ENCODE measurements at places on chromosomes 7 and 10.

DNA sequence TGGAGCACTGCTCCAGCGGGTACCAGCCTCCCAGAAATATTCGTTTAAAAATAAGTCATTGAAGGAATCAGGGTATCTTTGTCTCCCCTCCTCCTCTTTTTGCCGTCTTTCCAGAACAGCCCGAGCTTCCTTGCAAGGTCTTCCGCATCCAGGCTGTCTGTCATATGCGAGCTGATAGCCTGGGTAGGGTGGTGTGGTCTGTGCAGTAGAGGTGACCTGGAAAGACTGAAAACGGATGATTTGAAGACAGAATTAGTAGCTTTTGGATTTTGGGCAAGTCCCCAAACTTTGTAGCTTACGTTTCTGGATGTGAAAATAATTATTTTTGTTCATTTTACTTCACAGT lies 480 bp downstream of the VPS50 start:
- no peak for DNase-seq

DNA sequence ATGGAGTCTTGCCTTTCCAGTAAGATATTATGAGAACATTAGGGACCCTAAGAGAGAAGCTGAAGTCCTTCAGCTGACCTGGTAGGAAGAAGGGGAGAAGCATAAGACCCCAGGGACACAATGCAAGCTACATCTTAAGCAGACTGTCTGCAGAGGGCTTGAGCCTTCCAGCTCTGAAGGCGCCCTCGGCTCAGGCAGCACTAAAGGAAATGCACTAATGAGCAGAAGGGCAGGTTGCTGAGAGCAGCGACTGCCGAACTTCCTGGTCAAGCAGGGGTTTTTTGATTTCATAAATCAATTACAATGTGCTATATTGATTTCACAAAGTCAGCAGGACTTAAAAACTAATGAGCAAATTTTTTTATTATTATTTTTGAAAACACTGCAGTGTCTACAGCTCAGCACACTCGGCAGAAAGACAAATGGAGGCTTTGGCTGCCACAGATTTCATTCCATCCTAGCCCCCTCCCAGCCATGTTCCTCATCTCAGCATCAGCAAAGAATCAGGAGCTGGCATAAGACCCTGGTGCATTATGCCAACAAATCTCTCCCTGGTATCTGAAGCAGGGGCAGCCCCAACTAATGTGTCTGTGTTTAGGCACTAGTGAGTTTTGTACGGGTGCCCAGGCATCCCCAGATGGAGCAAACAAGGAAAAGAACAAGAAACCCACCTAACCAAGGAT lies 57.1 kb downstream of the LRRTM3 start:
- DNase-seq = no peak

DNA sequence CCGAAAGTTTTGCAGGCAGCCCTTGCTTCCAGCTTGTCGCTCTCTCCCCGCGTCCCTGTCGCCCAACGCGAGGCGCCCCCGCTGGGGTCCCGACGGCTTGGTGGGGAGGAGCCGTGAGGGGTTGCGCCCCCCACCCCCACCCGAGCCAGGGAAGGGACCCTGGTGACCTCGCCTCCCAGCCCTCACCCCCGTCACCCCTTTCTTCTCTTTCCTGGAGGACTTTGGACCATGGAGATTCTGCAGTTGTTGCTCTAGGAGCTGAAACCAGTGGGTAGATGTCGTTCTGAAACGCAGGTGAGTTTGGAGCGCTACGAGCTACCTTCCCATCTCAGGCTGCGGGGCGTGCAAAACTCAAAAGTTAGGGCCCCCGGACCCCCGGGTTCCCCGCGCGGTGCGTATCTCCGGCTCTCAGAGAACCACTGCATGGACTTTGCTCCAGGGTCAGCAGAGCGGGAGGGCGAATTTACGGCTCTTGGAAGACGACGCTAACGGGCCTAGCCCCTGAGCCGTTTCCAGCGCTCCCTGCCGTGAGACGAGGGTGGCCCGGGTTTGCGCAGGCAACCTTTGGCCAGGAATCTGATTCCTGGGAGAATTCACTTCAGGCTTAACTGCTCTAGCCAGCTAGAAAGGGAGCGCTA lies 684 bp upstream of the ATXN7L1 start:
- DNase-seq = no peak

- no peak for DNase-seq
Measured at GRCh38 chr10:129545261-129545660, 78.2 kb downstream of the MGMT start.

DNA sequence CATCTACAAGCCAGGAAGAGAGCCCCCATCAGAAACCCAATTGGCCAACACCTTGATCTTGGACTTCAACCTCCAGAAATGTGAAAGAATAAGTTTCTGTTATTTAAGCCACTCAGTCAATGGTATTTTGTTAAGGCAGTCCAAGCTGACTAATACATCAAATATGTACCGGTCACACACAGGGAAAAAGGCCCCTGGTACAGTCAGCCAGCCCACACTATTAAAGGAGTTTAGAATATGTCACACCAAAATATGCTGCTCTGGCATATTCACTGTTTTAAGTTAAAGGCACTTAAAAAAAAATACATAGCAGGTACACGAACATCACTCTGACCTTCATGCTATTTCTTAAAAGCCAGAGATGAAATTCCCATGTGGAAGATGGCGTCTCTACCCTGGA lies 15.2 kb upstream of the CDCA7L start:
- DNase-seq = no peak

GRCh38 chr7:10815546-10815945 lies 158.1 kb upstream of the PHF14 start:
- no peak for DNase-seq

GRCh38 chr10:4488904-4489303 lies 337.1 kb upstream of the AKR1E2 start:
- no peak for DNase-seq

DNA sequence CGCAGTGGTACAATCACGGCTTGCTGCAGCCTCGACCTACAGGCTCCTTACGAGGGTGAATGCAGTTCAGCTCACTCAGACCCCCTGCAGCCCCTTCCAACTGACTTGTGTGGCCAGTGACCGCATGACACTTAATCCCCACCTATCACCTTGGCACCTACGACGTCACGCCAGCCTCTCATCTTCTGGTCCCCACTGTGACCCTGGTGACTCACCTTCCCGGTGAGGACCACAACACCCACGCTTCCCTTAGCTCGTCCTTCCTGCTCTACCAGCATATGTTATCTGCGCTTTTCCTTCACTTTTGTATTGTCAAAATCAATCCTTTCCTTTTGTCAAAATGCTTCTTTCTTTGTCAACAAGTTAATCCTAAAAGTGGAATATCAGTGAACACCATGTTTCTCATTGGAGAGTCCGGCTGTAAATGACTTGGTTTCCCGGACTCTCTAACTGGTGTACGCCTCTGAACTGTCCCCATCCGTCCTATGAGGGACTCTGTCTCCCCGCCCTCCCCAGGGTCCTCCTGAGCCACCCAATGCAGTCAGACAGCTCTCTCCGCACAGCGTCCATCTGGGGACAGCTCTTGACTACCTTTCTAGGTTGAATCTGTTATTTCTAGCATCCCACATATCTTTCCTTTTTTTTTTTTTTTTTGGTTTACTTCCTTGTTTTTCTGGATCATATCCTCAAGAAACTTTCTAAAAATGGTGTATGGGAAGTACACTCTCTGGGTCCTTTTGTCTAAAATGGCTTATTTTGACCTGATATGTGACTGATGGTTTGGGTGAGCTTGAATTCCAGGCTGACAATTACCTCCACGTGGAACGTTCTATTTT lies 37.3 kb downstream of the CFAP46 start:
- peak; percentile 43 for DNase-seq

DNA sequence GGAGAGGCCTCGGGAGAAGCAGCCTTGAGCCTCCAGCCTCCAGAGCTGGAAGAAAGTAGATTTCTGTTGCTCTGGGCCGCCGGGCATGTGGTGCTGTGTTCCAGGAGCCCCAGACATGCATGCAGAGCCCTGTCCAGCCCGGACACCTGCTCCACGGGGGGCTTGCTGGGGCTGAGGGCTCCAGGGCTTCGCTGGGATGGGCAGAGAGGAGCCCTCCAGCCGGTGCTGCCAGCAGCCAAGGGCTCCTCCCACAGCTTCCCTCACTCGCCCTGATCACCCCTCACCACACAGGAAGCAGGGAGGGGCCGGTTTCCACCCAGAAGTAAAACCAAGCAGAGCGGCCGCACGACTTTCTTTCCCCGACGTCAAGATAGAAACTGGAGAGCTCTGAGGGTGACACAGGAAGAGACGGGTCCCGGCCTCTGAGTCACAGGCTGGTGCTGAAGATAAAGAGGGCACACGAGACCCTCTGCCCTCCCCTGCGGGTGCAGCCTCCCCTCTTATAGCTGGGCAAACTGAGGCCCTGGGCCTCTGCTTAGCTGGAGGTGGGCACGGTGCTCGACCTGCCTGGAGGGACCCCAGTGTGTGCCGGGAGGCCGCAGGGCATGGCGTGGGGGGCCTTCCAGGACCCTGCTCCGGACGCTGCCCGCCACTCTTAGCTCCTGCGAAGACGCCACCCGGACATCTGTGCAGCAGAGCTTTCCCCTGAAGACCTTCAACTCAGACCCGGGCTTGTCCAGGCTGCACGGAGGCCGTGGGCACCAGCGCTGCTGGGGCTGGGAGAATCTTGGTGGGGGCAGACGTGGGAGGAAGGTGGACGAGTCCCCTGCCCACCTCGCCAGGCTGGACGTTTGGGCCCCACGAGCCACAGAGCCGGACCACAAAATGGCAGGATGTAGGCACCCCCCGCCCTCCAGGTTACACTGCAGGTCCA lies 31.1 kb downstream of the ADAP1 start:
- DNase-seq = peak; percentile 93

DNA sequence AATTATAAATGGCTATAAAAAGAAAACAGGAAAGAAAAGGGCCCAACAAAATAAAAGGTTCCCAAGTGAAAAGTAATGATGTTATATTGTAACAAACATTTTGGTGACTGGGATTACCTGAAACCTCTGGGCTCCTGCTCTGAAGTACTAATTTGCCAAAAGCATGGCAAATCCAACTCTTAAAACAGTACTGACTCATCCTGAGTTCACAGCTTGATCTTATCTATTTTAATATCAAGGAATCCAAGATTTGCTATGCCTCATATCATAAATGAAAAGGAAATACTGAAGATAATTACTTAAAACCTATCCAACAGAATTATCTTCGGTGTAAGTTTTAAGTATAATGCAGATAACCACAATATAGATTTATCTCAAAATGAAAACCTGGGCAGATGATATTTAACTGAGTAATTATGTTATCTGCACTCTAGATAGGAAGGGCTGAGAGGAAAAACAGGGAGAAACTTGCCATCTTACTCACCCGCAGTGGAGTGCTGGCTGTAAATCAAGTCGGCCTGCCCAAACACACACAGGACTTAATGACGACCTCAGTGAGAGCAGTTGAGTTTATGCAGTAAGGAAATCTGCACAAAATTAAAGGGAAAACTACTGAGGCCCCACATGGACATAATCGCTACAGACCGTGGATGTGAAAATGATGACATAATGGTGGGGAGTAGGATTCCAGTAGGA lies 48.4 kb downstream of the MPP7 start:
- no peak for DNase-seq

DNA sequence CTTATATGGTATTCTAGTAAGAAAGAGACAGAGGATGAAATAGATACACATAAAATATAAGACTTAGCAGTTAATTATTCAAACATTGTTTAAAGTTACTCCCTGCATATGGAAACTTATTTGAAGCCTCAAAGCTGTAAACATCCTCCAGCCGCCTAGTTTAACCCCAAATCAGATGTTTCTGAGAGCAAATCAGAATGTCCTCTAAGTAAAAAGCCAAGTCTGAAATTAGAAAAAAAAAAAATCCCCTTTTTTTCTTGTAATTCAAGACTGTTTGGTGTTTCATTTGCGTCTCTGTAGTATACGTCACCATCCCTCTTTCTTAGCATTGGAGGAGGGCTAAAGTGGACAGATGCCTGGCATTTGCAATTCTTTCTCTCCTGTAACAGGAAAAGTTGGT lies 46.4 kb downstream of the TMEM26 start:
- DNase-seq = no peak

- DNase-seq = no peak
Measured at GRCh38 chr7:44441079-44441478, 49.4 kb downstream of the NUDCD3 start.

- DNase-seq = no peak
Measured at GRCh38 chr10:91513598-91514424, 103.7 kb downstream of the HECTD2 start.

GRCh38 chr7:128030654-128031611 lies at the start of gene LRRC4:
LRRC4 (minus strand) TSS chr7:128031437; CDS start chr7:128030640, 797 bp downstream.
- DNase-seq = peak; percentile 22

GRCh38 chr7:31126976-31127375 lies 74.9 kb downstream of the ADCYAP1R1 start:
- no peak for DNase-seq

- DNase-seq = peak; percentile 97
Measured at GRCh38 chr10:104268713-104269645, at the start of gene GSTO2. GSTO2 (plus strand) TSS chr10:104269184; CDS start chr10:104274916, 5,732 bp downstream.

DNA sequence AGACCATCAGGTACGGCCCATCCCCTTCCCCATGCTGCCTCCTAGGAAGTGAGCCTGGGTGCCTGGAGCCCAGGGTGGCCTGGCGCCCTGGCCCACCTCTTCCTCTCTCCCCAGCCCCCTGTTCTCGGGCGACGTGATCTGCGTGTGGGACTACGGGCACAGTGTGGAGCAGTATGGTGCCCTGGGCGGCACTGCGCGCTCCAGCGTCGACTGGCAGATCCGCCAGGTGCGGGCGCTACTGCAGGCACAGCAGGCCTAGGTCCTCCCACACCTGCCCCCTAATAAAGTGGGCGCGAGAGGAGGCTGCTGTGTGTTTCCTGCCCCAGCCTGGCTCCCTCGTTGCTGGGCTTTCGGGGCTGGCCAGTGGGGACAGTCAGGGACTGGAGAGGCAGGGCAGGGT lies 17.0 kb downstream of the ASL start:
- DNase-seq = no peak

- no peak for DNase-seq
Measured at GRCh38 chr7:116329686-116330503, 119.6 kb downstream of the TES start.

DNA sequence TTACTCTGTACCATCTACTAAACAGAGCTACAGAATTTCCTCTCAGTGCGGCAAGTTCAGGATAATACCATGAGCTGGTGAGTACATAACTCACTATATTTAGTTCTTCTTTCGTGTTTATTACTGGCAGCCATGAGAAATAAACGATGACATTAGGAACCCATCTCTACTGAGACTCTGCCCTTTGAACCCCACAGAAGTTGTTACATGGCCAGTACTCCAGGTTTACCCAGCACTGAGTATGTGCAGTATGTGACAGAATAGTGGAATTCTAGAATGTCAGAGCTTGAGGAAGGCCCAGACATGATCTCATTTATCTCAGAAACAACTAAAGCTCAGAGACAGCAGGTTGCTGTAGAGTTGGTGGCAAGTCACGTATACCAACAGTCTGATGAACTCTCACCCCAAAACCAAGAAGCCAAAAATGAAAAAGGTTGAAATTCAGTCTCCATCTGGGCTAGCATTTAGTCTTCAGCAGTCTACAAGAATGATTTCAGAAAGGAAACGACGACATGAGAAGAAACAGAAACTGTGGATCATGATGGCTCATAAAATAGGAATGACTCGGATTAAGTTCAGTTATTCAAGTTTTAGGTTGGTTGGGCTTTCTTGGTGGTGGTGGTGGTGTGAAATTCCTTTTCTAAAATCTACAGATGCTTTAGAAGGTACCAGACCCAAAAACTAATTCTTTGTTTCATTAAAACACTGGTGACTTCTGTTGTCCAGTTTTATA lies 78.5 kb downstream of the SORBS1 start:
- no peak for DNase-seq

GRCh38 chr10:13650961-13651360 lies 64.2 kb downstream of the PRPF18 start:
- no peak for DNase-seq

- no peak for DNase-seq
Measured at GRCh38 chr10:62993121-62993520, 140.0 kb upstream of the NRBF2 start.

- no peak for DNase-seq
Measured at GRCh38 chr10:129993621-129994020, 29.5 kb upstream of the EBF3 start.
